Neural progenitor cell (in vitro differentiated cells): ENCODE measurements at places on chromosomes 5 and 9. TPM values are rescaled to one million over a fixed set of nuclear protein-coding genes. Genes with fewer than 3 reads are reported as not detected.

GRCh38 chr9:134751622-134752021 lies 110.0 kb downstream of the COL5A1 start:
- DNase-seq, result no peak

GRCh38 chr5:119347991-119348390 lies 7.8 kb upstream of the TNFAIP8 start:
- DNase-seq, result no peak

GRCh38 chr9:77063645-77064285 lies 44.3 kb downstream of the FOXB2 start:
- no peak for DNase-seq

GRCh38 chr9:117178596-117179375 lies 236.1 kb downstream of the ASTN2 start:
- DNase-seq, result peak; percentile 21

Gene PCDHGA2
- 0.37 and 0.71 TPM in 2 replicates for total RNA-seq

Gene SLC25A48
- total RNA-seq, result not detected in 2 replicates

Gene MEIKIN
- total RNA-seq, result not detected in 2 replicates

GRCh38 chr5:97133101-97133500 lies 9.3 kb downstream of the LIX1 start:
- DNase-seq, result no peak

DNA sequence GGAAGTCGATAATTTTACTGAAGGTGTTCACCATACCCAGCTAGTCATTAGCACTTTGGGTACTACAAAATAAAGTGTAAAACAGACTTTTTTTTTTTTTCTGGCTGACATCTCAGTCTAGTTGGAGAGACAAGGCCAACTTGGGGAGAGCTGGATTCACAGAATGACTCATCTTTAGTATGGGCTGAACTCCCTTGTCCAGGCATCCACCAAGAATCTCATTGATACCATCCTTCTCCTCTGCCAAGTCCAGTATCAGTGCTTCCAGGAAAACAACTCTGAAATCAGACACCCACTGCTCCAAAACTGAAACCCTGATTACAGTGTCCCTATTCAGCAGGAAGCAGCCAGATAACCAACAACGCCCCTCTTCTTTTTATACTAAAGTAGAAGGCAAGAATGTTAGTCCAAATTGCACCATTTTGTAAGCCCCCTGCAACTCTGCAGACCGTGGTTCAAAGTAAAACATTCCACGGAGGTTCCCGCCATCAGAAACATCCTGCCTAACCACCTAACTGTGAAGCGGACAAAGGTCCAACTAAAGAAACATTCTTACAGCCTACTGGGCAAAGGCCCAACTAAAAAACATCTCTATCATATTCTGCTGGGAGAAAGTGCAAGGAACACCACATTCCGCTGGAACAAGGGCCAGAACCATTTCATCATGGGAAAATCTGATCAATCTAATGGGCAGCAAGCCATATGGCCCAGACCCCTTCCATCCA lies 728.2 kb downstream of the BRINP1 start:
- DNase-seq, result no peak

GRCh38 chr5:8291641-8292040 lies 422.7 kb downstream of the MTRR start:
- DNase-seq, result no peak

GRCh38 chr9:110036286-110036685 lies 171.7 kb downstream of the C9orf152 start:
- no peak for DNase-seq

- peak; percentile 19 for DNase-seq
These were observed 35.3 kb upstream of the IQGAP2 start for GRCh38 chr5:76367623-76368371.

Gene PCDHGA7
- 0.81 and 1.1 TPM in 2 replicates for total RNA-seq

DNA sequence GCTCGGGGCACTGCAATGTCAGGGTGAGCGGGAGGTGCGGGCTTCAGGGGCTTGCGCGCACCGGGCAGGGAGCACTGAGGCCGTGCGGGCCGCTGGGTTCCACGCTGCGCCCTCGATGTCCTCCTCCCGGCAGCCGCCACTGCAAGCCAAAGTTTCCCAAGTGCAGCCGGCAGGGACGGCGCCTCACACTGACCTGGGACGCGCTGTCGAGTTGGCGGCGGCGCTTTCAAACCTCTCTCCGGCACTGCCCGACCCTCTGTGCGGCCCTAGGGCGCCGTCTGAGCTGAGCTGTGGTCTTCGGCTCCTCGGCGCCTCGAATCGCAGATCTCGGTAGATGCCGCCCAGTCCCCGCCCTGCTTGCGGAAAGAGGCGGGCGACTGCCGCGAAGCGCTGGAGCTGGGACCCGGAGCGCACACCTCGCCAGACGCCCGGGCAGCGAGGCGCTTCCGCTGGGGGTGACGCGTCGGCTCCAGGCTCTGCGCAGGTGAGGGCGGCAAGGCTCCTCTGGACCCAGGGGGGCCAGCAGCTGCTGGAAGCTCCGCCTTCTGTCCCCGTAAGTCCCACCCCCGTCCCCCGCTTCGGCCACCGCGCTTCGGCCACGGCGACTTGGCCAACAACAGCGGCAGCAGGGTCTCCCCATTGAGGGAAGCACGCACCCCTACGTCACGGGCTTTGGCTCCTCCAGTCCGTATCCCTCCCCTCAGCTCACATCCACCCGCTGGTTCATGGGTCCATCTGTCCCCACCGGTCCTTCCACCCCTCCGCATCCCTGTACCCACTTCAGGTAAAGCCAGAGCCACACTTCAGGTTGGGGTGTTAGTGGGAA lies at the start of gene ANKRD34B:
ANKRD34B (minus strand) TSS at position 320 of the 826 bp plus-strand sequence. CDS start 10,261 bp downstream, outside the sequence.
- DNase-seq, result peak; percentile 82

Gene TMEM252
- not detected in 2 replicates for total RNA-seq

Gene CBY3
- not detected in 2 replicates for total RNA-seq

- no peak for DNase-seq
These were observed 26.1 kb downstream of the PAEP start for GRCh38 chr9:135587658-135588057.
